Peyer's patch (tissue), 4 donors: ENCODE measurements at places on chromosomes 6 and 20. TPM values are rescaled to one million over a fixed set of nuclear protein-coding genes. Genes with fewer than 3 reads are reported as not detected.

DDRGK1 gene
- total RNA-seq, result 72.9 TPM

ID1 gene
- total RNA-seq, result 760 TPM

CALHM6 gene
- total RNA-seq, result not detected

GJA1 gene
- total RNA-seq, result 4.6 TPM

RIPOR3 gene
- total RNA-seq, result 51.2 TPM

PNPLA1 gene
- total RNA-seq, result 4.0 TPM
